ENCODE measurements at places on chromosomes 4 and X.

DNA sequence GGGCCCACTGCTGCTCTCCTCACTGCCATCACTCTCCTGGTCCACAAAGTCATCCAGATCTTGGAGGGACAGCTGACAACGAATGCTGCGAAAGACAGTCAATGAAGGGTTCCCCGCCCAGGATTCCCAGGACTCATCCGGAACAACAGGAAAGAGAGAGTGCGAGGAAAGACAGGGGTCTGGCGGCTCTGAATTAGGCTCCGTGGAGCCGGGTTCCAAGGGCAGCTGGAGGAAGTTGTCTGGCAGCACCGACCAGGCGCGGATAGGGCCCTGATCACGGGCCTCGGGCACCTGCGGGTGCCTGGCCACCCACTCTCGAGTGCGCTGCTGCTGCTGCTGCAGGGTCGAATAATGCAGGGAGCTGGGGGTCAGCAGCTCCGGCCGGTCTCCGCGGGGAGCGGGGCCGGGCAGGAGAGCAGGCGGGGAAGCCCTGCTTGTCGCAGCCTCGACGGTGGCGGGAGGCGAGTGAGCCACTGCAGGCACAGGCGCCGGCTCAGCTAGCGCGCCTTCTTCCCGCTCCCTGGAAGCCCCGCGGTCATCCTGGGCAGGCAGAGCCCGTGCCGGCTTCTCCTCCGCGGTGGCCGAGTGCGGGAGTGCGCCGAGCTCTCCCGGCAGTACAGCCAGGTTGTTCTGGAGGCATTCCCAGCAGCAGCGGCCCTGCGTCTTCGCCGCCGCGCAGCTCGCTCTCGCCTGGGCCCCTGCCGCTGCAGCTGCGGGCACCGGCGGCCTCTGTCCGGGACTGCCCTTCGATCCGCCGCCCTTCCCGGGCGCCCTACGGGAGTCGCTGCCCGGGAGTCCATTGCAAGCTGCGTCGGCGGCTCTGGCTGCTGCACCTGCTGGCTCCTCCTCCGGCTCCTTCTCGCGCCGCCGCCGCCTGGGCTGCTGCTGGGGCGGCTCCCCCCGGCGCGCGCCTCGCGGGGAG is 1.1 kb downstream of the SOWAHB start:
- no peak for DNase-seq

DNA sequence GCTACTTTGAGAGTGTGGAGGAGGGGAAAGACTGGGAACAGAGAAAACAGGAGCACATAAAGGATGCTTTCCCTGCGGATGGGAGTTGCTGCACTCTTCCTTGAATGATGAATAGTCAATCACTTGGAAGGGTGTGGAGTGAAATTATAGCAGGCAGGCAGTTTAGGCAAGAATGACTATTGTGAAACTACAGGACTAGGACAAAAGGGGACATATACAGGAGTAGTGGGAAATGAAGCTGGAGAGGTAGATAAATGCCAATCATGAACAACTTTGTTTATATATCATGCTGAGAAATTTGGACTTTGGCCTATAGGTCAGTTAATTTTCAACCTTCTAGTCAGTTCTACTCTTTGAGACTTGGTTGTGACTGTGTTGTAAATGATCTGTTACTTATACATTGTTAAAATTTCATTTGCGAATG is 76.9 kb downstream of the PAQR3 start:
- DNase-seq: no peak

- no peak for DNase-seq
Observed at GRCh38 chr4:54727346-54727745, 69.6 kb downstream of the KIT start.

DNA sequence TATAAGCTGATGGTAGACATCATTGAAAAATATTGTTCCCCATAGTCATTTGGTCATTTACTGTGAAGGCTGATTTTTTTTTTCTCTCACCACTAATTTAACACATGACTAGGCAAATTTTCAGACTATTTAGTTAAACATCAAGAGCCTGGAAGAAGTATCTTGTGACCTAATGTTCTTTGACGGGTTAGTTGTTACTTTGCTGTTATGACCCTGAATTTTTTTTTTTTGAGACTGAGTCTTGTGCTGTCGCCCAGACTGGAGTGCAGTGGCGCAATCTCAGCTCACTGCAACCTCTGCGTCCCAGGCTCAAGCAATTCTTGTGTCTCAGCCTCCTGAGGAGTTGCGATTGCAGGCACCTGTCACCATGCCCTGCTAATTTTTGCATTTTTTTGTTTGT is 67.0 kb downstream of the HPF1 start:
- DNase-seq: no peak

GRCh38 chr4:106369456-106370060 is 980 bp upstream of the GIMD1 start:
- DNase-seq: no peak

- DNase-seq: no peak
Observed at GRCh38 chr4:71232056-71232430, 106.8 kb upstream of the SLC4A4 start.

GRCh38 chr4:3174371-3175338 is 74.3 kb upstream of the MSANTD1 start:
- DNase-seq: no peak

- no peak for DNase-seq
Observed at GRCh38 chr4:81921751-81922159, 450.0 kb upstream of the RASGEF1B start.

DNA sequence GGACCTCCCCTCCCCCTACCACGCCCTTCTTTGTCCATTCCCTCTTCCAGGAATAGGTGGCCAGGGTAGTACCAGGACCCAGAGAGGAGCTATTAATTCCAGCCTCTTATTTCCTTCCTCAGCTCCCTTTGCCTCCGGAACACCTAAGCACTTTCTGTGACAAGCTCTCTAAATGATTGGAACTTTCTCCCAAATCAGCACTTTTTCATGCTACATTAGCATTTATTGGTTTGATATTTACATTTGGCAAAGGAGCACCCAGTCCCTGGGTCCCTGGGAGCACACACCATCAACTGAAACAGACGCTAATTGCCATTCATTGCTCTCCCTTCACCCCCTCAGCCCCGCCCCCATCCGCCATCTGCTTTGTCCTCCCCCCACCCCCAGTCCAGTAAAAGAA is 182.0 kb upstream of the BCOR start:
- DNase-seq: no peak

DNA sequence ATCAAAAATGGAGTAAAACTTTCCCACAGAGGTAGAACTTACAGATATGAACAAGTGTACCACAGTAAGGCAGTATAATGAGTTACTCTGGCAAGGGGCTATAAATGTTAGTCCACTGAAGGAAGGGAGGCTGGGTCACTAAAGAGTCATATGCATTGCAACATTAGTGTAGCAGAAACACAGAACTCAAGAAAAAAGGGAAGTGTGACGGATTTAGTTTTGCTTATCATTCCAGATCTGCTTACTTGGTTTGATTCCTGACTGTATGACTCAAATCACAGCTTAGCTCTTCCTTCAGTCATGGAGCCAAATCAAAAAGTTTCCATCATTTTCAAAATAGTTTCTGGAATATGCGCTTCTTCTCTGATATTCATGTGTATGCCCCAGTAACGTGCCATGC is 148.7 kb downstream of the FSTL5 start:
- no peak for DNase-seq

- no peak for DNase-seq
Observed at GRCh38 chr4:156547439-156547838, 424.2 kb downstream of the PDGFC start.

DNA sequence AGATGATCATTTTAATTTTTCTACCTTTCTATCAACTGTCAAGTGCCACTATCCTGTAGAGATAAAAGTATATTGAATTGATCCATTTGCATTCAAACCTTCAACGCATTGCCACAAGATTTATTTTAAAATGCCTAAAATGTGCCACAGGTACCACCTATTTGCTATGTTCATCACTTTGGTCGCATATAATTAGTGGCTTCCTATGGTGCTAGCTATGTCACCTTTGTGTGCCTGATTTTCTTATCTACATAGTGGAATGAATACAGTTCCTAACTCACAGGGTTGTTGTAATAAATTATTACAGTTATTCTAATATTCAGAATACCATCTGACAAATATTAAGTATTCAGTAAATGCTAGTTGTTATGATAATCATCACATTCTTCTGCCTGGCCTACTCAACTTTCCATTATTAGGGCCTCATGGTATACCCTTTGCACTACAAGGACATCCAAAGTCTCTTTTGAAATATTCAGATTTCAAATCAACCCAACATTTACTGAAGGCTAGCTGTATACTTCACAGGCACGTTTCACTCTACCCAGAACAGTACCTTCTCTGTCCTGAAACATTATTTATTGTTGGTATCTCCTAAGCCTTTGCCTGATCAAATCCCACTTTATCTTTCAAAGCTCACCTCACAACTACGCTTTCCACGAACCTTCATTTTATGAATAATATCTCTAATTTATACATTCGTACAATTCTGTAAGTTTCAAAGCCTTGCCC is 62.4 kb downstream of the ANXA10 start:
- DNase-seq: no peak

GRCh38 chr4:177802661-177803060 is 360.4 kb upstream of the AGA start:
- no peak for DNase-seq

- no peak for DNase-seq
Observed at GRCh38 chr4:40178672-40179071, 18.2 kb upstream of the RHOH start.

- DNase-seq: no peak
Observed at GRCh38 chr4:4918067-4918466, 58.6 kb downstream of the MSX1 start.

- no peak for DNase-seq
Observed at GRCh38 chrX:15570145-15570544, 30.6 kb downstream of the ACE2 start.

DNA sequence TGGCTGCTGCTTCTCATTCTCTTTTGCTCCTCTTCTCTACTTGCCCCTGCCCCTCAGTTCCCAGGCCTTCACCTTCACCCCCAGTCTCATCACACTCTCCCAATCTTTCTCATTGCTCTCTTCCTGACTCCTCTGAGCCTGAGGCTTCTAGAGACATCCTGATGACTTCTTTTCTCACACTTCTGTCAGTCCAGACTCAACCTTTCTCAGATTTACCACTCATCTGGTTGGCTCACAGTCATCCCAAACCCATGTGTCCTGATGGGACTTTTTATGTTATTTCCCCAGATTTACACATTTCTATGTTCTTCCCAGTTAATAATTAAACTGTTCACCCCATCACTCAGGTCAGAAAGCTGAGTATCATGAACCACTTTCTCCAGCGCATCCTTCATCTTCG is 68.0 kb downstream of the TMA16 start:
- DNase-seq: no peak

GRCh38 chr4:8071766-8072165 is 86.8 kb downstream of the ABLIM2 start:
- no peak for DNase-seq

GRCh38 chrX:114221445-114221844 is 362.4 kb upstream of the HTR2C start:
- no peak for DNase-seq

DNA sequence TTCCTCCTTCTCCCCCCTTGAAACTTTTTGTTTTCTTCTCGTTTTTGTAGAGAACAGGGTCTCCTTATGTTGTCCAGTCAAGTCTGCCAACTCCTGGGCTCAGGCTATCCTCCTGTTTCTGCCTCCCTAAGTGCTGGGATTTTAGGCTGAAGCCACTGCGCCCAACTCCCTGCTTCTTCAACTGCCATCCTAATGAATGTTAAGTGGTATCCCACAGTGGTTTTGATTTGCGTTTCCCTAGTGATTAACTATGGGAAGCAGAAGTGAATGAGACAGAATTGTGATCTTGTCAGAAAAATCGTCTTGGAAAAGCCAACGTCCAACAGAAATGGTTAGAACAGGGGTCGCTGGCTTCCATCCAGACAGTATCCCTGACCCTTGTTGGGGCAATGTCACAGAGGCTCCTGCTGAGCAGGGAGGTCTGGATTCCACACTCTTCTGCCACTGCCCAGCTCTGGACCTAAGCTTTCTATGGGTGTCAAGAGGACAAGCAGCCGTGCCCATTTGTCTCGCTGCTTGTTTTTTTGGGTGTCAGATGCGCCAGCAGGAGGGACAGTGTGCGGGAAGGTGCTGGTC is 869 bp upstream of the ADD1 start:
- no peak for DNase-seq

- no peak for DNase-seq
Observed at GRCh38 chr4:5708449-5709206, at the start of gene EVC2. TSS of gene EVC2 (minus strand) at chr4:5708559. CDS start at chr4:5708513, 46 bp downstream.

GRCh38 chr4:166662266-166662843 is 571.9 kb downstream of the SPOCK3 start:
- no peak for DNase-seq

GRCh38 chrX:134374910-134375309 is 85.1 kb upstream of the HPRT1 start:
- DNase-seq: no peak

DNA sequence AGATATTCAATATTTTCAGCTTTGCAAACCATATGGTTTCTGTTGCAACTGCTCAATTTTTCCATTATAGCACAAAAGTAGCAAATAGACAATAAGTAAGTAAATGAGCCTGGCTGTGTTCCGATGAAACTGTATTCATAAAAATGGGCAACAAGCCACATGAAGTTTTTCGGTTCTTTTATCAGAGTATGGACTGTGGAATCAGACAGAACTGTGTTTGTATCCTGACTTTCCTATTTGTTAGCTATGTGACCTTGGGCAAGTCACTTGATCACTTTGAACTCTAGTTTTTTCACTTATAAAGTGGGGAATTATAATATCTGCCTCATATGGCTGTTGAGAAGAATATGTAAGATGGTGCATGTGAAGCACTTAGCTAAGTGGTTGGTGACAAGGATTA is 23.4 kb upstream of the ADGRA3 start:
- no peak for DNase-seq

DNA sequence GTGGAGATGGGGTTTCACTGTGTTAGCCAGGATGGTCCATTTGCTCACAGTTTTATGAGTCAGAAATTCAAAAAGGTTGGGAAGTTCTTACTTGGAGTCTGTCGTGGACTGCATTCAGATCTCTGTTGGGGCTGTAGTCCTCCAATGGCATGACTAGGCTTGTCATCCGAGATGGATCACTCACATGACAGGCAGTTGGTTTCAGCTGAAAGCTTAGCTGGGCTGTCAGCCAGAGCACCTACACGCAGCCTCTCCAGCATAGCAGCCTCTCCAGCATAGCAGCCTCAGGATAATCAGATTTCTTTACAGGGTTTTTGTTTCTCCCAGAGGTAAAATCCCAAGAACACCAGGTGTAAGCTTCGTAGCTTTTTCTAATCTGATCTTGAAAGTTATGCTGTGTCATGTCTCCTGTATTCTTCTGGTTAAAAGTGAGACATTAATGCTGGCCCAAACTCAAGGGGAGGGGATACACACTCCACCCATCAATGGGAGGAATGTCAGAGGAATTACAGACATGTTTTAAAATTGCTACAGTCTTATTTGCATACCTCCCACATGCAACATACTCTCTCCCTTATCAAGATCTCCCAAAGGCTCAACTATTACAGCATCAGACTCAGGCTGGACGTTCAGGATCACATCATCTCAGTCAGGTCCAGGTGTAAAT is 31.6 kb upstream of the SOD3 start:
- no peak for DNase-seq

GRCh38 chr4:89674876-89675459 is 162.0 kb downstream of the SNCA start:
- no peak for DNase-seq

DNA sequence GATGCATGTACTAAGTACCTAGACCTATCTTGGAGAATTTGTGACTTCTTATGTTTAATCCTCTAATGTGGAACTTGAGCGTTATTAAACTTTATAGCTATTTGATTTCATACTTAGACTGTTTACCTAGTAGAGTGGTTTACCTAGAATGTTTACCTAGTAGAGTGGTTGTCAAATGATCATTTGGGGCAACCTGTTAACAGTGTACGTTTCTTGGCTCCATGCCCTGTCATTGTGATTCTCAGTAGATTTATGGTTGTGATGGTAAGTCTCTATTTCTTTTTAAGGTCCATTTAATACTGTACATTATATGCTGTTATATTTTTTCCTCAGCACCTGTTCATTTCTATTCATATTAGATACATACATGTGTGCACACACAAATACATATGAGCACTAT is 233.0 kb upstream of the MAD2L1 start:
- no peak for DNase-seq

All from stimulated activated CD8-positive, alpha-beta memory T cell treated with anti-CD3 and anti-CD28 coated beads, Interleukin-2, amount 100 ng/mL, for 1 hour (primary cell).